ENCODE measurements at places on chromosomes 7 and 10.
A peak's percentile ranks its signal among the peaks of the same experiment; 100 is the strongest.

DNA sequence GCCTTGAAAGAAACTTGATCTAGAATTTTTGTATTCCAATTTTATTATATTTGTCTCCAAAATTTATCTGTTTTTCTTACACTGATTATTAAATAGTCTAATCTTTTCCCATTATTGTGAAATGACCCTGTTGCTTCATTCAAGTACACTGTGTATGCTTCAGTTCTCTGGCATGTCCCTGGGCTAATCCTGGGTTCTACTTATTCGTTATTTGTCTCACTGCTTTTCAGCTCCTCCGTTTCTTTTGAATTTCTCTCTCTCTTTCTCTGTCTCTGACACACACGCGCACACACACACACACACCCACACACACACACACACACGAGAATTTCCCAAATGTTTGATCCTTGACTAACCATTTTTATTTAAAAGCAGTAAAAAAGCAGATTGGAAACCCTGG lies 768.6 kb downstream of the NRG3 start:
- no peak for DNase-seq

- no peak for DNase-seq
These were observed 149.8 kb upstream of the WNT16 start for GRCh38 chr7:121178869-121179497.

- DNase-seq: no peak
These were observed 425.7 kb upstream of the SEMA3D start for GRCh38 chr7:85612514-85612913.

DNA sequence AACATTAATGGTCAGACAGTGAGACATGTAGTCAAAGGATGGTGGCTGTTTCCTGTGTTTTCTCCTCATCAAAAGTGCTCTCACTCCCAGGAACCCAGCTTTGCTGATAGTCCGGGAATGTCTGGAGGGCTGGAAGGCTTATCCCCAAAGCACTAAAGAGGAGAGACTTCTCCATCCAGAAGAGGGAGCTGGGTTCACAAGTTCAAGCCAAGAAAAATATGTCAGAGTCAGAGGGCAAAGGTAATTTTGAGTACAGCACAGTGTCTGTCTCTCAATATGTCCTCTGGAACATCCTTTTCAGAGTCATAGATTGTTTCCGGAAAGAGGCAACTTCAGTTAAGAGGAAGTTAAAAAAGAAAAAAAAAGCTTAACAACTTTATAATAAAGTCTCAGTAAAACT lies 281.5 kb upstream of the PHYHIPL start:
- no peak for DNase-seq

GRCh38 chr7:1672851-1673486 lies 2.9 kb downstream of the ELFN1 start:
- DNase-seq: no peak

GRCh38 chr10:128047351-128047750 lies 78.9 kb downstream of the MKI67 start:
- DNase-seq: peak; percentile 85

GRCh38 chr7:148572067-148572522 lies 18.5 kb upstream of the C7orf33 start:
- no peak for DNase-seq

- peak; percentile 96 for DNase-seq
These were observed 472.0 kb upstream of the AKR1E2 start for GRCh38 chr10:4353964-4354363.

GRCh38 chr7:132656846-132657776 lies 80.8 kb upstream of the PLXNA4 start:
- no peak for DNase-seq

- no peak for DNase-seq
These were observed 657.3 kb upstream of the COBL start for GRCh38 chr7:51973939-51974338.

- no peak for DNase-seq
These were observed 40.1 kb downstream of the LYZL1 start for GRCh38 chr10:29328983-29329382.

GRCh38 chr10:49091450-49092210 lies 23.7 kb downstream of the VSTM4 start:
- DNase-seq: no peak

GRCh38 chr7:151520419-151521261 lies 945 bp upstream of the RHEB start:
- no peak for DNase-seq

DNA sequence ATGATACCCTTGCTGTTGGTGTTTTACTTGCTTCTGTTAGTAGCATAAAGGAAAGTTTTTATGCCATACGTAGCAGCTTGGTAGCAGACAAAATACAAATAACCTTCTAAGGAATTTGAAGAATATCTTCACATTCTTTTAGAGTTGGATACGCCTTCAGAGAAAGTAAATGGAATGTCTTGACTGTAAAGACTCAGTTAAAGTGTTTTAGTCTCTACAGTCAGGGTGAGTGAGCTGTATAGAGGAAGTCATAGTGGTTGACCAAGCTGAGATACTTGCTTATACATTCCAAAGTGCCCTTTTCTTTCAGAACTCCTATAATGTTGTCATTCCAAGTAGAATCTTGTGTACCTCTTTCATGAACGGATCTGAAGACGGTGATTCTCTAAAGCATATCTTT lies 37.7 kb downstream of the RABGEF1 start:
- DNase-seq: no peak

DNA sequence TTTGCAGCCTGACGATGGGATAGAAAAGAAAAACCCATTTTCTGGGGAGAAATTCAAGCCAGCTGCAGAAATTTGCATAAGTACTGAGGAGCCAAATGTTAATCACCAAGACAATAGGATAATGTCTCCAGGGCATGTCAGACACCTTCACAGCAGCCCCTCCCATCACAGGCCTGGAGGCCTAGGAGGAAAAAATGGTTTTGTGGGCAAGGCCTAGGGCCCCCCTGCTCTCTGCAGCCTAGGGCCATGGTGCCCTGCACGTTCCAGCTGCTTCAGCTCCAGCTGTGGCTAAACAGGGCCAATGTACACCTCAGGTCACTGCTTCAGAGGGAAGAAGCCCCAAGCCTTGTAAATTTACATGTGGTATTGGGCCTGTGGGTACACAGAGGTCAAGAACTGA lies 158.2 kb downstream of the VWC2 start:
- DNase-seq: no peak

DNA sequence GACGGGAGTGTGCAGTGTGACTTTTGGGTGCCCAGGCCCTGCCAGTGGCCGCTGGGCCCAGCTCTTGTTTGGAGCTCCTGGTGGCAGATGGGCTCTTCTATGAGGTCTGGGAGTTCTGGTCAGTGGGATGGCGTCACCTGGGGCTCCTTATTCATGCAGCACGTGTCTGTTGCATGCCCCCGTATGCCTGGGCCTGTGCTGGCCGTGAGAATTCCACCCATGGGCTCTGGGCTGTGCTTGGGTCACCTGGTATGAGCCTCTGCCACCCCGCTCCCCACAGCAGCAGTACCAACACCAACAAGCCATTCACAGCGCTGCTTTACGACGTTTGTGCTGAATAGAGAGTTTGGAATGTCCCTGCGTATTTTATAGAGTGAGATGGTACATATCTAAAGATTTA lies 27.1 kb downstream of the INPP5A start:
- DNase-seq: no peak

- DNase-seq: no peak
These were observed 134.9 kb downstream of the RAMP3 start for GRCh38 chr7:45292481-45292880.

GRCh38 chr7:137343281-137343841 lies at the start of gene PTN:
Gene PTN (minus strand): TSS chr7:137343733. CDS start chr7:137254973, 88,760 bp downstream.
- DNase-seq: no peak

DNA sequence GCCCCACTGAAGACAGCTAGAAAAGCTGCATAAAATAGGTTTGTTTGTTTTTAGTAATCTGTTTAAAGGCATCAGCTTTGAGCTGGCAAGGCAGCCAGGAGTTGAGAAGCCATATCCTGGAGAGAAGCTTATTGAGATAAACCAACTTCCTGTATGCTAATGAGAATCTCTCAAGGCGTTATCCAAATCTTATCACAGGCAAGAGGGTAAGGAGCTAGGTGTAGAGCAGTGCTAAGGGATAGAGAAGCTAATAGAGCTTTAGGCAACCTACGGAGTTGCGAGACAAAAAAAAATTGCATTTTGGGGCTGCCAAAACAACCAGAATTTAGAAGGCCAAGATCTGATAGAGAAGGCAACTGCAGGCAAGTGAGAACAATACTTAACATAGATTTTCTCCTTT lies 641.6 kb downstream of the SH2D4B start:
- no peak for DNase-seq

GRCh38 chr7:158649279-158649678 lies 55.3 kb downstream of the NCAPG2 start:
- peak; percentile 79 for DNase-seq

- DNase-seq: no peak
These were observed 14.4 kb downstream of the SCIN start for GRCh38 chr7:12584930-12585329.

DNA sequence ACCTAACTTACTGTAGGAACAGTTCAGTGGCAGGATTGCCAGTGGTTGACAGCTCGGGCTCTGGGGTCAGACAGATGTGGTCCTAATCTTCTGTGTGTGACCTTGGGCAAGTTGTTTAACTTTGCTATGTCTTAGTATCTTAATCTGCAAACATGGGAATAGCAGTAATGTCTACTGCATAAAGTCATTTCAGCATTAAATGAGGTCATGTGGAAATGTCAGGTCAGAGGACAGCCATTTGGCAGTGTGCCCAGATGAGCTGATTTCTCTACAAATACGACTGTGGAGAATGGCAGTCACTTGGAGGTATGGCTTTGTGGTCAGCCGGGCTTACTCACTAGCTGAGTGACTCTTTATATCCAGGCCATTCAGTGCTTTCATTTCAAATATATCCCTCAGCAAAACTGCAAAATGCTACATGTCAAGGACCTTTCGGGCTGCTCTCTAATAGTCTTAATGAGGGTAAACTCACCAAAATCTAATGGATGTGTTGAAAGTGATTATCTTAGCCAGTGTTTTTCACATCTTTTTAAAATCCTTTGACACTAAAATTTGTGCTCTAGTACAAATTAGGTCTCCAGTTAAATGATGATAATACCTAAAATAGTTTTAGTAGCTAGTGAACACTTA lies 171.4 kb downstream of the ST7 start:
- DNase-seq: peak; percentile 99

DNA sequence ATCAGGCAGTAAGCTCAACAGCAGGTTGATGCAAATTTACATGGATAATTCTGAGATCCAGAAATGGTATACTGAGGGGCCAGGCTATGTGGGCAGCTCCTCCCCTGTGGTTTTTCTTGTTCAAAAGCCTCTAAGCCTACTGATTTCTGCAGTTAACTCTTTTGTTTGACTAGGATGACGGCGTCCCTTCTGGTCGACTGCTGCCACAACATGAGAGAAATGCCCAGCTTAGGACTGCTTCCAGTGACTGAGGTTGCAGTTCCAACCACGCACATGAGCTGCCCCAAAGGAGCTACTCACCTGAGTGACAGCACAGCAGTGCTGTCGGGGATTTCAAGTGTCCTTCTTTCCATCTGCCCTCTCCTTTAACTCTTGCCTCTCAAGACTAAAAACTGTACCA lies 973.0 kb upstream of the GHITM start:
- no peak for DNase-seq

- DNase-seq: no peak
These were observed 22.5 kb upstream of the VIPR2 start for GRCh38 chr7:159167139-159167538.

GRCh38 chr10:132478341-132479023 lies 59.1 kb upstream of the INPP5A start:
- DNase-seq: no peak

DNA sequence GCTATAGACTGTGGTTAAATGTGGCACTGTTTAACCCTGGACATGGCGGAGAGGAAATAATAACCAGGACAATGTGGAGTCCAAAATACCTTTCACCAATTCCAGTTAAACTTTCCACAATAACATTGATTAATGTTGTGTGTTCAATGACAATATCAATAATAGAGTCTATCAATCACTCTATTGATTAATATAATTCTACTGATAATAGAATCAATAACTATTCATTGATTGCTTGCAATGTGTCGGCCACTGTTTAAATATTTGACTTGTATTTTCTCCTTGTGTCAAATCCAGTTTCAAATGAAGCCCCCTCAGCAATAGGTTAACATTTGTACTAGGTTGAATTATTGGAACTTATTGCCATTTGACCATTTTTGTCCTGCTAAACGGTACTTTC lies 187.0 kb downstream of the PTPN20 start:
- no peak for DNase-seq

DNA sequence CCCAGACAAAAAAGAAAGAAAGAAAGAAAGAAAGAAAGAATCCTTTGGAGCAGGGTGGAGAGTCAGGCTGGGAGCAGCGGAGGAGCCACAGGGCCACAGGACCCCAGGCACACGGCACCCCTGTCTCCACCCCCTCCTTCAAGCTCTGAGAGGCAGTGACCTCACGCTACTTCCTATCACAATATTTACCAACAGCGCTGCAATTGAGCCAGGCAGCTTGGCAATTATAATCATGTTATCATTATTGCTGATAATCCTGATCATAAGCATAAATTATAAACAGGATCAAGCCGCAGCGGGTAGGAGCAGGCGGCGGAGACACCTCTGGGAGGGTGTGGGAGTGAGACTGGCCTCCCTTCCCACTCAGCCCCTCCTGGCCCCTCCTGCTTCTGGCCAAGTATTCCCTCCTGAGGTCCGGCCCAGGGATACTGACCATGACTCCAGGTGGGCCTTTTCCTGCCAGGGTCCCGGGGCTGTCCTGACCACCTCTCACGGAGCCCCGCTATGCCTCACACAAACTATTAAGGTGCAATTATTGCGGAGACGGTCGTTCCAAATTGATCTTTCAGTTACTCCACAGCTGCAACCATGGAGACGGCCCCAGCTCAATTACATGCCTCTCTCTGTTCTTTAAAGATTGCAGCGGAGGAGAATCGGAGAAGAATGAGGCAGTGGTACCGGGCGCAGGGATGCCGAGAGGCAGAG lies 10.0 kb upstream of the GTF2IRD1 start:
- no peak for DNase-seq

DNA sequence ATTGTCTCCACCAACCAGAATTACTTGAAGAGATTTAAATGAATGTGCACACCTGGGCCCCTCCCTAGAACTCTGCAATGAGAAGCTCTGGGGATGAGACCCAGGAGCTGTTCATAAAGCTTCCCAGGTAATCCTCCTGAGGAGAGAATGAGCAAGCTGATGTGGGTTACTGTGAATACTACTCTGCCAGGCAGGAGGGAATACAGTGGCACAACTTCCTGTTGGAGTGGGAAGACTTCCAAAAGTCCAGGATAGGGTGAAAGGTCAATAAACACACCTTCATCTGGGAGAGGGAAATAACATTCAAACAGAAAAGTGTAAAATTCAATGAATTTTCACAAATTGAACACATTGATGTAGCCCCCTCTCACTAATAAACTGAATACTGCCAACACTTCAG lies 351.4 kb downstream of the ABCA13 start:
- DNase-seq: no peak

DNA sequence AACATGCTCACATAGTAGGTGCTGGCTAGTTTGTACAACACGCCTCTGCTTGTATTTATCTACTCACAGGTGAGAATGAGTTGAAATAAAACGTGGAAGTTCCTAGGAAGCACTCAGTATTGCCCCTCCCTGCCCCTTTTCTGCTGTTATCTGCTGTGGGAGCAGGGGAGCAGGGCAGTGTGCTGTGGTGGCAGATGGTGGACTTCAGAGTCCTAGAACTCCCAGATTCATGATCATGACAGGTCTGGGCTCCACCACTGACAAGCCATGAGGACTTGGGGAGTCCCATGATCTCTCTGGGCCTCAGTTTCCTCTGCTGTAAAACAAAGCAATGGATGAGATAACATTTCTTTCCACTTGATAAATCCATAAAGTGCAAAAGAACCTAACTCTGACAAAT lies 11.6 kb upstream of the PRKCQ start:
- no peak for DNase-seq

GRCh38 chr7:38862666-38863065 lies 46.3 kb downstream of the VPS41 start:
- no peak for DNase-seq

All from dermis microvascular lymphatic vessel endothelial cell (primary cell).